ENCODE measurements at places on chromosomes 7 and 10.

DNA sequence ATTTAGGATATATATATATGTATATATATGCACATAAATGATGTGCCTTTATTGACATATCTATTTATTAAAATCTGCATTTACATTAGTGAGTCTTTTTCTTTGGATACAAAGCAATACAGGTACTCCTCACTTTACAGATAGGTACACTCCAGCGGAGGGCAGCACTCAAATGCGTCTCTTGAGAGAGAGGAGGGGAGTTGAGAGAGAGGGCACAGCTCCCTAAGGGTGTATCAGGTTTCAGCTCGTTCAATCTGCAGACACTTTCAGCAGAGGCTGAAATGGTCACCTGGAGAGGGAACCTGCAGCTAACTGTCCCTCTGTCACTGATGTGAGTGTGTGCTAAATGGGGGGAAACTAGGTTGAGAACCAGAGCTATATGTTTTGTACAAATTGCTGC, 21.5 kb downstream of the C10orf53 start:
- no peak for DNase-seq

DNA sequence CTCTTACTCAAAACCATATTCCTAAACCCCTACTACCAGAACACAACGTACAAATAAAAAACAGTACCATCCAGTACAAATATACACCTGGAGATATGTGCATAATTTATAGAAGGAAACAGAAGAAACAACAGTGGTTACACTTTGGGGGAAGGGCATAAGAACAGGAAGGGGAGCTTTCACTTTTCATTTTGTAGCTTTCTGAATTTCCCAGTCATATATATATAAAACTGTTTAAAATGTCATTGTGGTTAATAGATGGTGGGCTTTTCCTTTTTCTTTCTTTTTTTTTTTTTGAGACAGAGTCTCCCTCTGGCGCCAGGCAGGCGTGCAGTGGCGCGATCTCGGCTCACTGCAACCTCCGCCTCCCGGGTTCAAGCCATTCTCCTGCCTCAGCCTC, 47.2 kb downstream of the MALSU1 start:
- DNase-seq: no peak

DNA sequence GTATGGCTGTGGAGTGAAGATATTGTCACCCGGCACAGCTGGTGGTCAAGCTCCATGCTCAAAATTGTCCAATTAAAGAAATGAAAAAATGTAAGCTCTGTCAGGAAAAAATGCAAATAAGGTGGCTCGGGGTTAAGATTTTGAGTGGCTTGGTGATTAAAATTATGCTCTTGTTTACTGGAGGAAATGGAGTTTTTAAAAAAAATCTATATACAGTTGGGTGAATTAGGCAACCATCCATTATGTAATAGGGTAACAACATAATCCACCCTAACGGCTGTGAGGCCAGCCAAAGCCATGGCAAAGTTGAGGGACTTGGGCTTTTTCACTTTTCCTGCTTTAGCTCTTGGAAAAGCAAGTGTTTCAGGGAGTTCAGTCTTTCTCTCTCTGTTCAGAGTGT, 260.8 kb upstream of the HABP2 start:
- DNase-seq: no peak

- DNase-seq: no peak
Measured at GRCh38 chr10:85149766-85150165, 821.4 kb downstream of the CCSER2 start.

DNA sequence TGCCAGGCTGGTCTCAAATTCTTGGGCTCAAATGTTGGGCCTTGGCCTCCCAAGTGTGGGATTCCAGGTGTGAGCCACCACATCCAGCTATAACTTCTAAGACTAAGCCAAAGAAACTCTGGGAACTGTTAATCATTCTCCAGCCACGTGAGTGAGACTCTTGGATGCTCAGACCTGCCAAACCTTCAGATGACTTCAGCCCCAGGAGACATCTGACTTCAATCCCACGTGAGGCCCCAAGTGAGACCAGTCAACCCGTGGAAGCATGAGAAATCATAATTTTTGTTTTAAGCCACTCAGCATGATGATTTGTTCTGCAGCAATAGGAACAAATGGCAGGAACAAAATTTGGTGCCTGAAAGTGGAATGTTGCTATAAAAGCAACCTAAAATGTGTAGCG, 4.3 kb upstream of the PCBD1 start:
- DNase-seq: no peak

- no peak for DNase-seq
Measured at GRCh38 chr7:1397491-1398327, 61.6 kb downstream of the MICALL2 start.

- DNase-seq: no peak
Measured at GRCh38 chr10:14150526-14150925, 180.2 kb downstream of the FRMD4A start.

DNA sequence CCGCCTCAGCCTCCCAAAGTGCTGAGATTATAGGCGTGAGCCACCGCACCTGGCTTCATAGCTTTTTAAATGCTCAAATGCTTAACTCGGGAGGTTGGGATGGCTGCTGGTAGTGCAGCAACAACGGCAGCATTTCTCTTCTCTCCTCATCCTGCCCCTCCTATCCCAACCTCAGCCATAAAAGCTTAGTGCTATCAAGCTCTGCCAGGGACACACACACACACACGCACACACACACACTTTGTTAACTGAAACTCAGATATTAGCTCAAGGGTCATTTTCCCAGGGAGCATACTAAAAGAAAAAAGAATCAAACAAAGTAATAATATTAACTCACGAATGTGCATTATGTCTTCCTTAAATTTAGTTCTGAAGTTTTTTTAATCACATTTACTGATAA, 63.0 kb upstream of the HPS1 start:
- DNase-seq: no peak

DNA sequence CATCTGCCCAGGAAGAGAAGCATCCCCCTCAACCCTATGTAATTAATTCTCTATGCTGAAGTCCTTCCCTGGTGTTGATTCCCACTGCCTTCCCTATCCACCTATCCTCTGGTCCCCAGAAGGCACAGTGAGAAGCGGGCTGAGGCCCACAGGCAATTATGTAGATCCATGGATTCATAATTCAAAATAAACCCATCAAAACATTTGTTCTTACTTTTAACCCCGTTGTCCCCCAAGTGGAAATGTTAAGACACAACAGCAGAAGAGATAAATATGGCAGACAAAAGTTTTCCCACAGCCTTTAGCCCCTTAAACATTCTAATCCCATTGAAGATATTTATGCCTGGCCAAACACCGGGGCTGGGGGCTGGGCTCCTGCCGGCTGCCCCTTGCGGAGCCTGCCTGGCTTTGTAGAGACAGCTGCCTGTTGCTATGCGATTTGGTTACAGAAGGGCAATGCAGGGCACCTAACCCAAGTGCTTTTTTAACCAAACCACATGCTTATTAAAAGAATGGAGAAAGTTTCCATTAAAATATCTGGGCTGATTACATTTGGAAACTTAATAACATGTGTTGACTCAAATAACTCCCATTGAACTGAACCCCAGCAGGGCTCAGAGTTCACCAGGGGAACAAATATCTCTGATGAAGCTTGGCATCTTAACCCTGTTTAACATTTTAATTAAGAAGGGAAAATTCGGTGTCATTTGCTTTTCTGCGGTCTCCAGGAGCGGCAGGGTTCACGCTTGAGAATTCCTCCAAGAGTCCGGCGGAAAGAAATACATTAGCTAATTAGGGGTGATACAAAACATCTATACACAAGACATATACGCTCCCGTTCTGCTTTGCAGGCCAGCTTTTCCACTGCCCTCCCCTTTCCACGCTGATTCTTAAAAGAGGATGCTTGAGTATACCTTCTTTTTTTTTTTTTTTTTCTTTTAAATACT, 110.8 kb upstream of the FGFR2 start:
- DNase-seq: no peak

DNA sequence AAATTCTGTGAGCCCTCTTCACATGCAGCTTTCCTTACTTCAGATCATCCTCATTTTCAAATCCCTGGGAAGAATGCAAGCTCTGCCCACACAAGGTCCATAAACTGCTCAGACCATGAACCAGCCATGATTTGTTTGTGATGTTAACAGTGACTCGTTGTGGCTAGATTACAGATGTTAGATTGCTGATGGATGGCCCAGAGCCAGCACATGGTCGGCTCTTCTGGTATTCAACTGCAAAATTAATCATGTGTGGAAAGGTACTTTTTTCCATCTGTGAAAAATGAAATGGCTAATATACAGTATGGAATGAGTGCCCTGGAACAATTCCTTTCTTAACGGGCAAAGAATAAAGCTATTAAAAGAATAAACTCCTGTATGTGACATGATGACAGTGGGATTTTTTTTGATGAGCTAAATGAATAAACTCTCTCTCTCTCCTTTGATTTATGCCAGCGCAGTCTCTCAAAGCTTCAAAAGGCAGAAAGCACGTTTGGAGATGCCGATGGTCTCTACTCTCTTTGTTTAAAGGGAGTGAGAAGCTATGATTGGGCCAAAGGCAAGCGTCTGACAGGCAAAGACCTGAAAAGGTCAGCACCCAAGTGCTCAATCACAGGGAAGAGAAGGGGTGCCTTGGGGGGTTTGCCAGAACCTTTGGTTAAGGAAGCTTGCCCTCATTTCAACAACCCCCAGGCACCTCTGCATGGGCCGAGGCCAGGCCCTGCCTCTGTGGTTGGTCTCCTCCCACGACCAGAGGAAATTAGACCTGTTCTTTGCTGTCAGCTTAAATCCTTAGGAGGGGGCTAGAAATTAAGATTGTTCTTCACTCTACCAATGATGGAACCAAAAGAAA, 444.0 kb upstream of the NFE2L3 start:
- DNase-seq: no peak

- no peak for DNase-seq
Measured at GRCh38 chr7:157004521-157005455, 5.7 kb downstream of the MNX1 start.

DNA sequence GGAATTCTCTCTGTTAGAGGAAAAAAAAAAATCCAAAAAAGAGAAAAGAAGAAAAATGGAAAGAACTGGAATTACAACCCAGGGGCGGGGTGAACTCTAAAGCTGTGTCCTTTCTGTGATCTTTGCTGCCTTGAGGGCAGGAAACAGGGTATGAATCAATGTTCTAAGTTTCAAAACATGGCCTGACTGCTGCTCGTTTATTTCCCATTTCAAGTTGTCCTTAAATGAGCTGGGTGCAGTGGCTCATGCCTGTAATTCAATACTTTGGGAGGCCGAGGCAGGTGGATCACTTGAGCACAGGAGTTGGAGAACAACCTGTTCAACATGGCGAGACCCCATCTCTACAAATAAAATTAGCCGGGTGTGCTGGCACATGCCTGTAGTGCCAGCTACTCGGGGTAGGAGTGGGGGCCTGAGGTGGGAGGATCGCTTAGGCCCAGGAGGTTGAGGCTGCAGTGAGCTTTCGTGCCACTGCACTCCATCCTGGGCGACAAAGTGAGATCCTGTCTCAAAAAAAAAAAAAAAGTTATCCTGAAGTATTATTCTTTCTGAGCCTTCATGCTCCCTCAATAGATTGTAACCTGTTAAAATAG, 24.7 kb upstream of the TFAM start:
- DNase-seq: no peak

- DNase-seq: no peak
Measured at GRCh38 chr7:35555934-35556333, 139.0 kb downstream of the HERPUD2 start.

GRCh38 chr7:98949336-98950044, 71.2 kb downstream of the TRRAP start:
- no peak for DNase-seq

GRCh38 chr10:30215623-30216022, 133.5 kb downstream of the MTPAP start:
- DNase-seq: no peak

DNA sequence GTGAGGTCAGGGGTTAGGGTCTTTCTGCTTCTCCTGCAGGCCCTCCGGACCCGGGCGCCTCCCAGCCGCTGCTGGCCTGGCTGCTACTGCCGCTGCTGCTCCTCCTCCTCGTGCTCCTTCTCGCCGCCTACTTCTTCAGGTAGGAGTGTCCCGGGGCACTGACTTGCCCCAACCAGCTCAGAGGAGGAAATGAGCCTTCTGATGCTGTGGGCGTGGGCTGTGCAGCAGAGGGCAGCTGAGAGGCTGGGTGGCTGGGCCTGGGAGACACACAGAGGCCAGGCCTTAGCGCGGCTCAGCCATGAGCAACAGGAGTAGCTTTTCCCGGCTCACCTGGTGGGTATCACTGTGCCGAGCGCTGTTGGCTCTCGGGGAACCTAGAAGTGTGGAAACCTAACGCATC, 78.9 kb downstream of the MKI67 start:
- no peak for DNase-seq

- DNase-seq: no peak
Measured at GRCh38 chr10:13784067-13784466, 197.3 kb downstream of the PRPF18 start.

GRCh38 chr10:533186-533585, 156.3 kb downstream of the DIP2C start:
- DNase-seq: no peak

GRCh38 chr7:159151231-159151630, 6.6 kb upstream of the VIPR2 start:
- DNase-seq: no peak

GRCh38 chr7:67371429-67372305, 375.0 kb downstream of the TYW1 start:
- DNase-seq: no peak

DNA sequence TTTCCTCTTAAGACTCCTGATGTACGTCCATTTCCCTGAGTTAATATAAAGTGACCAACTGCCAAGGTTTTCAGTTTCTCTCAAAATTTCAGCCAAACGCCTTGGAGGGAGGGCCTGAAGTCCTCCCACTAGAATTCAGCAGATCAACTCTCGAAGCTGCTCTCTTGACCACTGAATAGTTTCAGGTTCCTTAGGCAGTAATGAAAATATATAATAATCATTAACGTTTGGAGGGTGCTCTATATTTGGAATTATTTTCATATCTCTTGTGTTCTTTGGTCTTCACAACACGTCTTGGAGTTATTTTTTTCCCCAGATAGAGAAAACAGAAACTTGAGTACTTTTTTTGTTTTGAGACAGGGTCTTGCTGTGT, 123.6 kb upstream of the SFMBT2 start:
- DNase-seq: no peak

- no peak for DNase-seq
Measured at GRCh38 chr10:73997461-73997786, 492 bp upstream of the VCL start.

- DNase-seq: no peak
Measured at GRCh38 chr10:77186936-77187335, 450.7 kb downstream of the KCNMA1 start.

DNA sequence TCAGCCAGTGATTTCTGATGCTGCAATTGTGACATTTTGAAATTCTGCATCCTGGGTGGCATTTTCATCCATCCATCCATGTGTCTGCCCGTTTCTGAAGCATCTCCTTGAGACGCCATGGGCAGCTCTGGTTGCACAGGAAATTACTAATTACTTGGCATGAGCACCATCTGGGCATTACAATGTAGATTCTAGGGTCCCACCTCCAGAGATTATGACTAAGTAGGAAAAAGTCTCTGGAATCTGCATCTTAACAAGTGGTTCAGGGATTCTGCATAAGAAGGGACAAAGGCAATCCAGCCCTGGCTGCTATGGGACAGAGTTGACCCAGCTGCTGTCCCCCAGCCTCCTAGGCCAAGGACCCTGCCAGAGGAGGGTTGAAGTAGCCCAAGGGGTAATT, 65.3 kb downstream of the CUZD1 start:
- no peak for DNase-seq

- no peak for DNase-seq
Measured at GRCh38 chr10:84366041-84366440, 37.7 kb downstream of the CCSER2 start.
